Astrocyte of the spinal cord (primary cell): ENCODE measurements at places on chromosomes 4 and X.

- DNase-seq, result no peak
Observed at GRCh38 chr4:1604706-1605205, 79.4 kb downstream of the FAM53A start.

GRCh38 chr4:73600954-73601353 is 19.3 kb downstream of the RASSF6 start:
- no peak for DNase-seq

GRCh38 chr4:173411106-173411693 is 12.3 kb upstream of the SCRG1 start:
- no peak for DNase-seq

- DNase-seq, result no peak
Observed at GRCh38 chr4:137957806-137958205, 284.3 kb downstream of the SLC7A11 start.

GRCh38 chrX:120200851-120201250 is 42.4 kb downstream of the RHOXF2 start:
- no peak for DNase-seq
